ENCODE measurements at places on chromosomes 6 and 20.

GRCh38 chr20:18645851-18646250, 58.0 kb downstream of the DTD1 start:
- H3K27me3 ChIP-seq = no peaks in the 10 kb centered on the region
- no peak overlapping the region for H3K4me3 ChIP-seq
- ATAC-seq = no peak
- H3K27ac ChIP-seq = no peak overlapping the region
- peaks cover 16% of the 10 kb centered on the region for H3K4me1 ChIP-seq
- peaks cover 22% of the 10 kb centered on the region for H3K36me3 ChIP-seq

- peaks cover 49% of the 10 kb centered on the region for H3K27me3 ChIP-seq
- no peak overlapping the region for H3K27ac ChIP-seq
- H3K36me3 ChIP-seq = no peaks in the 10 kb centered on the region
- no peak overlapping the region for H3K4me3 ChIP-seq
- no peak for ATAC-seq
- no peaks in the 10 kb centered on the region for H3K4me1 ChIP-seq
Measured at GRCh38 chr20:39082622-39083398, 120.7 kb downstream of the DHX35 start.

- no peak overlapping the region for H3K4me3 ChIP-seq
- peaks cover 25% of the 10 kb centered on the region for H3K4me1 ChIP-seq
- no peak for ATAC-seq
- H3K27me3 ChIP-seq = no peaks in the 10 kb centered on the region
- peaks cover 8% of the 10 kb centered on the region for H3K36me3 ChIP-seq
Measured at GRCh38 chr20:32549842-32550241, 35.3 kb downstream of the NOL4L start.

DNA sequence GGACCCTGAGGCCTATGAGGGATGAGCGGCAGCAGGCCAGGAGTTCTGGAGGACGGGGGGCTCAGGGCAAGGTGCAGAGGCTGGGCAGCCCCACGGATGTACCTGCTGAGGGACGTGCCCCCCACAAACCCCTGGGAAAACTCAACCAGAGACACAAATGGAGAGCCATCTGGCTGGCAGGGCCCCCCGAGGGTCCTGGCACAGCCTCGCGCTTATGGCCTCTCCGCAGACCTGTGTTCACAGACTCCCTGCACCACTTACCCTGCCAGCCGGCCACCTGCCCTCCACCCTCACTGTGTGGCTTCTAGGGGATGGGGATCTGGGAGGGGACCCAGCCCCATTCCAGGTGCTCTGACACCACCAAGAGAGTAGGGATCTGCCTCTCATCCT, 3.4 kb upstream of the ZBTB46 start:
- peaks cover 64% of the 10 kb centered on the region for H3K27me3 ChIP-seq
- no peak for ATAC-seq
- H3K27ac ChIP-seq = no peak overlapping the region
- peaks cover 19% of the 10 kb centered on the region for H3K4me1 ChIP-seq

DNA sequence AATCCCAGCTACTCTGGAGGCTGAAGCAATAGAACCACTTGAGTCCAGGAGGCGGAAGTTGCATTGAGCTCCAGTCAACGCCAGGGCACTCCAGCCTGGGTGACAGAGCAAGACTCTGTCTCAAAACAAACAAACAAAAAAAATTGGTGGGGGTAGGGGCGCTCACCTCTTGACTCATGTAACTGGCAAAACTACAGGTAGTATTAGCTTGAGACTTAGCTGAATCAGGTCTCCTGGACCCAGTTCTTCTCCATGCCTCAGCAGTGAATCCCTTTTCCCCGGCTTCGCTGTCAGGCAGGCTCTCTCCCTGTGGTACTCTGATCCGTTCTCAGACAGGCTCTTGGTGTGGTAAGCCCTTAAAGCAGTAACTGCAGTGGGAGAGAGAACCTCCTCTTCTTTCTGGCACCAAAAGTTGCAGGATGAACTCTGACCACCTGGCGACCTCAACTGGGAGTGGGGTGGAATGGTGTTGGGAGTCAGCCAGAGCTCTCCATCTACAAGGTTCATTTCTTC, 12.9 kb downstream of the SLC9A8 start:
- H3K27ac ChIP-seq = peak overlapping the region; percentile 24
- H3K4me1 ChIP-seq = peaks cover 33% of the 10 kb centered on the region
- H3K4me3 ChIP-seq = no peak overlapping the region
- no peak for ATAC-seq

- no peak overlapping the region for H3K4me3 ChIP-seq
- H3K4me1 ChIP-seq = peaks cover 19% of the 10 kb centered on the region
- ATAC-seq = peak; percentile 82
- no peaks in the 10 kb centered on the region for H3K36me3 ChIP-seq
Measured at GRCh38 chr20:39568109-39568508, 606.0 kb downstream of the DHX35 start.

DNA sequence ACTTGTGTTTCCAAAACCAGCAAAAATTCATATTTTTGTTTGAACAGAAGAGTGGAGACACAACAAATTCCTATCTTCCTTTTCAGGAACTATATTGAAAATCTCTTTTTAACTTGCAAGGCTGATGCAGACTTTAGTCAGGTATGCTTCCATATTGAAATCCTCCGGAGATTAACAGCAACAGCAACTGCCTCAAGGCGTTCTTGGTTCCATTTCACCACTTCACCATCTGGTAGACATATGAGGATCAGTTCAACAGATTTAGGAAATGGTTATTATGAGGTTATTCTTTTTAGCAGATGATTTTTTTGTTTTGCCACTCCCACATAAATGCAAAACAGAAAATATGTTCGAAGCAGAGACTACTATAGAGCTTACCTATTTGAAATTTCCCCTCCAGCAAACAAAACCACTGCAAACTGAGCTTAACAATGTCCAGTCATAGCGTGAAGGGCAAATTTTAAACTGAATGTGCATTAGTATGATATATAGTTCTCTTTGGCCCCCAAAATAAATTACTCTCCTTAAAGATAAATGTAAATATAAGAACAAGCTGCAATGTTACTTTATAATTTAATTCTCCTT, 520.5 kb upstream of the ADGRB3 start:
- H3K4me3 ChIP-seq = no peak overlapping the region
- ATAC-seq = no peak
- no peaks in the 10 kb centered on the region for H3K36me3 ChIP-seq

- H3K4me3 ChIP-seq = no peak overlapping the region
- no peaks in the 10 kb centered on the region for H3K36me3 ChIP-seq
- no peaks in the 10 kb centered on the region for H3K4me1 ChIP-seq
- H3K27ac ChIP-seq = no peak overlapping the region
Measured at GRCh38 chr6:10235344-10235743, 179.5 kb downstream of the TFAP2A start.

GRCh38 chr6:49841424-49841823, 24.9 kb downstream of the CRISP1 start:
- ATAC-seq = no peak
- H3K4me3 ChIP-seq = no peak overlapping the region
- no peaks in the 10 kb centered on the region for H3K27me3 ChIP-seq
- no peaks in the 10 kb centered on the region for H3K36me3 ChIP-seq
- H3K27ac ChIP-seq = no peak overlapping the region
- no peaks in the 10 kb centered on the region for H3K4me1 ChIP-seq

GRCh38 chr20:41365777-41366545, 657 bp downstream of the EMILIN3 start:
- peaks cover under 1% of the 10 kb centered on the region for H3K36me3 ChIP-seq
- peaks cover 61% of the 10 kb centered on the region for H3K27me3 ChIP-seq
- no peak overlapping the region for H3K4me3 ChIP-seq
- H3K27ac ChIP-seq = no peak overlapping the region
- ATAC-seq = no peak
- peaks cover 12% of the 10 kb centered on the region for H3K4me1 ChIP-seq

DNA sequence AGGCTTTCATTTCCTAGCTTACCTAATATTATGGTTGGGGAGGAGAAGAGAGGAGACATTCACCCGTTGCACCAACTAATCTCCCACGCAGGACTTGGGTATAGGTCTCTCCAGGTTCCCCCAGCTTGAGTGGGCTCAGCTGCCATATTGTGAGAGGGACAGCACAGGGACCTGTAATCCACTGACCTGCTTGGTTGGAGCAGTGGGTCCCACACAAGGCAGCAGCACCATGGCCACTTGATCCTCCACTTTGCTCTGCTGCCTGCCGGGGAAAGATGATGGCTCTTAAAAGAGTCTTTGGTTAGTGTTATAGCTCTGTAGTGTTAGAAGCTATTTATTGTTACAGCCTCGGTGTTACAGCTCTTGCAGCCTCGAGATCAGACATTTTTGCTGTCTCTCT, 22.5 kb upstream of the ECHDC1 start:
- no peak overlapping the region for H3K27ac ChIP-seq
- H3K4me1 ChIP-seq = peaks cover 4% of the 10 kb centered on the region
- peaks cover 16% of the 10 kb centered on the region for H3K36me3 ChIP-seq
- ATAC-seq = no peak

- H3K27me3 ChIP-seq = peaks cover 49% of the 10 kb centered on the region
- H3K4me3 ChIP-seq = no peak overlapping the region
- no peaks in the 10 kb centered on the region for H3K36me3 ChIP-seq
- ATAC-seq = no peak
- H3K4me1 ChIP-seq = no peaks in the 10 kb centered on the region
- no peak overlapping the region for H3K27ac ChIP-seq
Measured at GRCh38 chr6:3627501-3627900, 124.0 kb downstream of the PXDC1 start.

DNA sequence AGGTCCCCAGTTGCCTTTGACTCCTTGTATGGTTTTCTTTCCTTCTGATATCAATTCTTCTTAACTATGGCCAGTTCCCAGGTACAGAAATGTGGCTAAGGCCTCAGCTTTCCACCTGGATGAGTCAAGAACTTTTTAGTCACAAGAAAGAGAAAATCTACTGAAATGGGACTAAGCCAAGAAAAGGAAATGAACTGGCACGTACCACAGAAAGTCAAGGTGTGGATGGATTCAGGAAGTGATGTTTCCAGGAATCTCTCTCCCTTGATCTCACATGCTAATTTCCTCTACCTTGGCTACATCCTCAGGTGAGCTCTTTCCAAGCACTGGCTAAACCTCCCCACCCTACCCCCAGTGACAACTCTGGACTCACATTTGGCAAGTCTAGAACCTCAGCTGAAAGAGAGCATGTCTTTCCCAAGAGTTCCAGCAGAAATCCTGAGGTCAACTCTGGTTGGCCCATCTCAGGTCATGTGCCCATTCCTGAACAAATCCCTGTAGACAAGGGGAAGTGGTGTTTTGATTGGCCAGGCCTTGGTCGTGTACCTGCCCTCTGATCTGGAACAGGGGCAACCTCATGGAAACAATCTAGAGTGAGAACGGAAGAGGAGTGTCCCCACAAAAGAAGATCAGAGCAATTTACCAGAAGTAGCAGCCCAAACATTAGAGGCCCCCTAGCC, 205.3 kb downstream of the NFATC2 start:
- H3K27ac ChIP-seq = no peak overlapping the region
- H3K27me3 ChIP-seq = peaks cover 19% of the 10 kb centered on the region
- peaks cover 10% of the 10 kb centered on the region for H3K4me1 ChIP-seq
- ATAC-seq = no peak

DNA sequence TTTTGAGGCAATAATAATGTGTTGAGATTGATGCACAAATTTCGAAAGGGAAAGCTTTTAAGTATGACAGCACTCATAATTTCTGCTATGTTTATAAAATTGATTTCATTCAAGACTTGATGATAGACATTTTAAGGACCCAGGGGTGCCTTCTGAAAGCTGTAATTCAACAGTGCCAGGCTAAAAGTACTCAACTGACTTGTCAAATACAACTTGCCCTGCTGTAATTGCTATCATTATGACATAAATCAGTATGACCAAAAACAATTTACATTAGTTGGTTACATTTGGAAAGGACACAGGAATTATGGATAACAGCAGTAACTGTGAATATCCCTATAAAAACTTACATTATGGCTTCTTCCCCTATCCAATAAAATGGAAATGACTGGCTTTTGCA, 178.9 kb downstream of the MMUT start:
- no peak overlapping the region for H3K27ac ChIP-seq
- H3K36me3 ChIP-seq = no peaks in the 10 kb centered on the region
- no peak overlapping the region for H3K4me3 ChIP-seq
- no peak for ATAC-seq
- no peaks in the 10 kb centered on the region for H3K27me3 ChIP-seq

DNA sequence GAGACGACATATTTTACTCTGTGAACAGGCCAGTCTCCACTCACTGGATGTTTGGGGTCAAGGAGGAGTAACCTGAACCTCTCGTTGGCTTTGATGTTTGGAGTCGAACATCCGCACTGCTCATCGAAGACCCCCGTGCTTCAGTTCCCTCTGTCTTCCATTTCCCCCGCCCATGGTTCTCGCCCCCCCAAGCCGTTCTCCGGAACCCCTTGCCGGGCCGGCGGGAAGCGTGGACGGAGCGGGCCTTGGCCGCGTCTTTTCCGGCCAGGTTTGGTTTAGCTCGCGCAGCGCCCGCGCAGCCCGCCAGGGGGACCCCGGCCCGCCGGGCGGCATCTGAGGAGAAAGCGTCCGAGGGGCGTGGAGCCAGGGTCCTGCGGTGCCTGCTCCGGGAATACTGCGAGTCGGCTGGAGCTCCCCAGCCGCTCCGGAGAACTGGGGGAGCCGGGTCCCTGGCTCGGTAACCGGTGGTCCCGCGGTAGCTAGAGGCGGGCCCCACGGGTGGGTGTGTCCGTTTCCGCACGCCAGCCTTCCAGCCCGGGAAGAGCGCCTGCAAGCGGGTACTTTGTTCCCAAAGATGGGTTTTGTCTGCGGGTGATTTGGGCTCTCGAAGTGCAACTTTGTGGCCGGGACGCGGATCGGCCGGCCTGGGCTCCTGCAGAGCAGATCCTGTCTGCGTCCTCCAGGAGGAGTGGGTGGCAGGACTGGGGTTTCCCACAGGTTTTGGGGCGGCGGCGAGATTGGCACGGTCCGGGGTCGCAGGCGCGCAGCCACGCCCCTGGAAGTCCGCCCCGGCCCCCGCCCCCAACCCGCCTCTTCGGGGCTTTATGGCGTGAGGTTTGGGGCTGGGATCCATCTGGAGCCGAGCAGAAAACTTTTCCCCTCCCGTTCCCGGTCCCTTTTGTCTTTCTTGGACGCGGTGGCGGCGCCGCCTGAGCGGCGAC, at the start of gene TMEM200A:
Gene TMEM200A (plus strand): TSS at position 852 of the 941 bp plus-strand sequence. CDS start 74,406 bp downstream, outside the sequence.
- H3K27me3 ChIP-seq = peaks cover 60% of the 10 kb centered on the region
- H3K36me3 ChIP-seq = no peaks in the 10 kb centered on the region
- peaks cover 16% of the 10 kb centered on the region for H3K4me1 ChIP-seq

DNA sequence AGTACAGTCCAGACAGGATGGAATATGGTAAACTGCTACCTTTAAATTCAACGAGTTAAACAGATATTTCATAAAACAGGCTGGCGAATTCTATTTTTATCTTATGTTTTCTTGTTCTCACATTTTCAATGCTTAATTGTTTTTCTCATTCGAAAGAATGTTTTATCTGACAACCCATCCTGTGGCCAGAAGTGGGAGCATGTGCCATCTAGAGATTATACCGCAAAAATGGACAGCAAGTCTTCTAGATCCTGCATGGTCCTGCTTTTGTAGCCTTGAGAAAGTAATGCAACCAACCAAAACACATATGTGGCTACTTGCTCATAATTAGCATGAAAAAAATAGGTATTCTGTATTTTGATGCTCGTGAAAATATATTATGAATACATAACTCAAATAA, 30.7 kb downstream of the TUBB2B start:
- no peak for ATAC-seq
- no peak overlapping the region for H3K4me3 ChIP-seq
- H3K36me3 ChIP-seq = no peaks in the 10 kb centered on the region
- no peak overlapping the region for H3K27ac ChIP-seq
